ENCODE measurements at places on chromosomes 1 and 21.

DNA sequence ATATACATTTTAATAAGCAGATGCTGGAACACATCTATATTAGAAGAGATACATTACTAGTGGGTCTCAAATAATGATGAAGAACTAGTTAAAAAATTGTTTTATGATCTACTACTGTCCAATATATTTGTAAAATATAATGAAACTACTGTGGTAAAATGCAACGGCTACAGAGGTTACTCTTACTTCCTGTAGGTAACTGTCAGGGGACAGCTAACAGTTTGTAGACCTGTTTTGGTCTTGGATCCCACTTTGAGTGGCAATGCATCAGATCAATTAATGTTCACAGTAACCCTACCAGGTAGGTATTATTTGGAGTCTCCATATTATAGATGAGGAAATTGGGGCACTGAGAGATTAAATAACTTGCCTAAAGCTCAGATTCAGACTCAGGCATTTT is 26.7 kb upstream of the MYSM1 start:
- H3K27ac ChIP-seq: peak overlapping the region; percentile 41
- no peaks in the 10 kb centered on the region for H3K27me3 ChIP-seq
- DNase-seq: peak; percentile 69

GRCh38 chr1:117271959-117272358 is 61.2 kb upstream of the VTCN1 start:
- no peaks in the 10 kb centered on the region for H3K36me3 ChIP-seq
- H3K27me3 ChIP-seq: no peaks in the 10 kb centered on the region
- H3K27ac ChIP-seq: no peak overlapping the region
- H3K4me1 ChIP-seq: no peaks in the 10 kb centered on the region
- no peak overlapping the region for H3K4me3 ChIP-seq
- no peak for DNase-seq

DNA sequence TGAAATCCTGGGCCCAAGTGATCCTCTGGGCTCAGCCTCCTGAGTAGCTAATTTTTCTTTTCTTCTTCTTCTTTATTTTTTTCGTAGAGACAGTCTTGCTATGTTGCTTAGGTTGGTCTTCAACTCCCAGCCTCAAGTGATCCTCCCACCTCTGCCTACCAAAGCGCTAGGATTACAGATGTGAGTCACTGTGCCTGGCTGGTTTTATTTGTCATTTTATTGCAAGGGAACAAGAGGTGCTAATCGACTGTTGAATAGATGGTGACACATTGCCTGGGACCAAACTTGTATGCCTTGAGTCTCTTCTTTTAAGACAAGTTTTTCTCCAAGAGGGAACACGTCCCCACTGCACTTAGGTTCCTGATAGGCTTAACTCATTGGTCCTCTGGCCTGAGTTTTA is 20.0 kb upstream of the KLHDC8A start:
- H3K27ac ChIP-seq: no peak overlapping the region
- H3K27me3 ChIP-seq: no peaks in the 10 kb centered on the region
- H3K4me3 ChIP-seq: no peak overlapping the region

DNA sequence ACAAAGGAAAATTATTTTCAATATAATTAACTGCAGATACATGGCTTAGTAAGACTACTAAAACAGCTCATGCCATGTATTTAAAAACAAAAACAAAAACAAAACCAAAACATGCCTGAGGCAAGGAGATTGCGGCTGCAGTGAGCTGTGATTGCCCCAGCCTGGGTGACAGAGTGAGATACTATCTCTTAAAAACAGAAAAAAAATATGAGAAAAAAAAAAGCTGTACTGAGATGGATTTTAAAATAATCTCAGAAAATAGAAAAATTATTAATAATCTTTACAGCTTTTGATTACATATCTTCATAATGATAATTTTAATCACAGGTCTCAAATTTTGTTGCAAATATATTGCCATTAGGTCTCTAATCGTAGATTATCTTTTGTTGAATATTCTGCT is 24.0 kb upstream of the LIN9 start:
- DNase-seq: peak; percentile 62
- peak overlapping the region; percentile 17 for H3K27ac ChIP-seq
- peaks cover 3% of the 10 kb centered on the region for H3K4me1 ChIP-seq
- H3K36me3 ChIP-seq: no peaks in the 10 kb centered on the region
- H3K4me3 ChIP-seq: peak overlapping the region; percentile 34

GRCh38 chr21:41510500-41510899 is 2.5 kb upstream of the TMPRSS2 start:
- H3K27ac ChIP-seq: no peak overlapping the region
- H3K4me3 ChIP-seq: no peak overlapping the region
- peaks cover 35% of the 10 kb centered on the region for H3K27me3 ChIP-seq
- no peak for DNase-seq
- H3K4me1 ChIP-seq: no peaks in the 10 kb centered on the region

DNA sequence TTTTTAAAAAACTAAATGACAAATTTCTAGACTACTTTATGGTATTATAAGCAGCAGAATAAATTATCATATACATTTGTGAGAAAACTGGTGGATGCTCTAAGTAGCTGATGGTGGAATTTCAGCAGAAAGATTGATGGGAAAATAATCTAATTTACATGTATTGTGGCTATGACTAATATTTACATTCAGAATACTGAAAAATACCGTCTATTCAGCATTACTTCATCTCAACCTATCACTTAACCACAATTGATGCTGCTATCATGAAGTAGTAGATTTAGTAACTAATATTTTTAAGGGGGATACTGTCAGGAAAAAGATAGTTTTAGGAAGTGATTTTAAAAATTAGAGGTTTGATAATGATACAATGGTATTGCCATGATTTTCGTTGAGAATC is 137.9 kb downstream of the IFI44 start:
- DNase-seq: no peak
- no peaks in the 10 kb centered on the region for H3K36me3 ChIP-seq
- no peak overlapping the region for H3K4me3 ChIP-seq
- no peaks in the 10 kb centered on the region for H3K4me1 ChIP-seq

DNA sequence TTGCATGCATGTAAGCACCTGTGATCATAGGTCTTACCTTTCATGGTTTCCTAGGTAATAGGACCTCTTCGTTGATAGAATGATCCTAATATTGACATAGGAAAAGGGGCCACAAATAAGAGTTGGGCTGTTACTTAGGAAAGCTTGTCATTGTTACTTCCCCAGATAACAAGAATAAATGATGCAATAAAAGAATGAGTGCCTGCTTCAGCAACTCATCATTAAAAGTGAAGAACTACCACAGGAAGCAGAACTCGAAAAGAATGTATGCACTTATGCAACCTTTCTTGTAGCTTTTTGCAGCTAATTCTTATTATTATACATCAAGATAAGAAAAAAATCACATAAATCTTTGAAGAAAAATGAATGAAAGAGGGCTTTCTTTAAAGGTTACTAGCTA is 548.6 kb downstream of the LTN1 start:
- no peak overlapping the region for H3K4me3 ChIP-seq
- H3K27me3 ChIP-seq: no peaks in the 10 kb centered on the region
- no peak overlapping the region for H3K27ac ChIP-seq
- no peak for DNase-seq
- H3K36me3 ChIP-seq: no peaks in the 10 kb centered on the region

DNA sequence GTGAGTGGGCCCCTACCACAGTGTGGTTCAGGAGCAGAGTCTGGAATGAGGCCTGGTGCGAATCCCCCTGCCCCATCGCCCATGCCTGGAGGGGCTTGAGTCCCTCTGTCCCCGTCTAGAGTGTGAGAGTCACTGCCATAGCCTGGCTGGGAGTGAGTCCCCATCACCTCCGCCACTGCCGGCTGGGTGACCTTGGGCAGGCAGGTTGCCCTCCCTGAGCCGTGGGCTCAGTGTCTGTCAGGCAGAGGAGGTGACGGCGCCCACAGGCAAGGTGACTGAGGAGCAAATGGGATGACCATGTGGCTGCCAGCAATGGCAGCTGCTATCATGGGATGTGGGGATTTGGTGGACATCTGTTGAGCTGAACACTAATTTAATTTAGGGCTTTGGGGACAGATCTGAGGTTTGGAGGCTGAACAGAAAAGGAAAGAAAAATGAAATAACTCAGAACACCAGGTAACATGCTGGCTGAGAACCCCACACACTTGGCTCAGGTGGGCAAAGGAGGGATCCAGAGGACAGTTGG is 38.1 kb upstream of the GPR153 start:
- no peak overlapping the region for H3K27ac ChIP-seq
- H3K36me3 ChIP-seq: no peaks in the 10 kb centered on the region
- H3K27me3 ChIP-seq: no peaks in the 10 kb centered on the region
- DNase-seq: no peak
- H3K4me3 ChIP-seq: no peak overlapping the region
- H3K4me1 ChIP-seq: no peaks in the 10 kb centered on the region

GRCh38 chr1:53730224-53730865 is 8.6 kb downstream of the GLIS1 start:
- no peak overlapping the region for H3K27ac ChIP-seq
- peaks cover 17% of the 10 kb centered on the region for H3K4me1 ChIP-seq
- DNase-seq: no peak
- H3K36me3 ChIP-seq: no peaks in the 10 kb centered on the region
- H3K27me3 ChIP-seq: no peaks in the 10 kb centered on the region
- no peak overlapping the region for H3K4me3 ChIP-seq

Measured in MM.1S (cell line).